Cortex of kidney (tissue), 1 donor: ENCODE measurements at places on chromosomes 5 and 9.

DNA sequence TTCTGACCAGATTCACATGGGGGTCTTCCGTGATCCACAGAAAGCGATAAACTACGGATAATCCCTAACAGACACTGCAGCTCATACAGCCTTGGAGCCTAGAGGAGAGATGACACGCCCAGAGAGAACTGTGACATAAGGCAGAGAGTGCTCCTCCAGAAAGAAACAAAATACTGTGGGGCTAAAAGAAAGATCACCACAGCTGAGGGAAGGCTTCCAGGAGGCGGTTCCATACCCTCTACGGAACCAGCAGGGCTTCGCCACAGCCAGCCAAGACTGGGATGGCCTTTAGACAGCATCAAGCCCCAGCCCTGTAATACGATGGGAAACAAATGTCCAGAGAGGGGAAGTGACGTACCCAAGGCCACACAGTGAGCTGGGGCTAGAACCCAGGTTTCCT is 19.3 kb downstream of the GPX3 start:
- no peak for DNase-seq

DNA sequence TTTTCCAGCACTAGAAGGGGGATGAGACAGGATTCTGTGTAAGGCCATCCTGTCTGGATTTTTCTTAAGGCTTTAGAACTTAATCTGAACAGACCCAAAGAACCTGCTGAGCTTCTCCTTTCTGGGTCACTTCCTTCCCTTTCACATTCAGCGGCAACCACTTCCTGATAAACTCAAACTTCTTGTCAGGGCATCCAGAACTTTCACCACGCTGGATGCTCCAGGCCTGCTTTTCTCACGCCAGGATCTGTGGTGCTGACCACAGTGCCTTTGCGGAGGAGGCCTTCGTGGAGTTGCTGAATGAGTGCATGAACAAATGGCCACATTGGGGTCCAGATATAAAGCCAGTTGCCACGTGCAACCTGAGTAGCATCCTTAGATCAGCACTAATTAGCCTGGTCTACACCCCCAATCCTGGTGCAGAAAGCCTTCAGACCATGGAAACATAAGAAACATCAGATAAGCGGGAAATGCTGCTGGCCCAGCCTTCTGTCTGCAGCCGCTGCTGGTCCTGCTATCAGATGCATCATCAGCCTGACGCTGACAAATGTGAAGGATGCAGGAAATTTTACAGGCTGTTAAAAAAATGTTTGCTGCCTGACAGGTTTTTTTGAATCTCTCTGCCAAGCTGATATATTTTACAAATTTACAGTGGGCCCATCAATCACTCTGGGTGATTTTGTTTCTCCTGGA is 75.3 kb upstream of the BARHL1 start:
- DNase-seq: no peak

DNA sequence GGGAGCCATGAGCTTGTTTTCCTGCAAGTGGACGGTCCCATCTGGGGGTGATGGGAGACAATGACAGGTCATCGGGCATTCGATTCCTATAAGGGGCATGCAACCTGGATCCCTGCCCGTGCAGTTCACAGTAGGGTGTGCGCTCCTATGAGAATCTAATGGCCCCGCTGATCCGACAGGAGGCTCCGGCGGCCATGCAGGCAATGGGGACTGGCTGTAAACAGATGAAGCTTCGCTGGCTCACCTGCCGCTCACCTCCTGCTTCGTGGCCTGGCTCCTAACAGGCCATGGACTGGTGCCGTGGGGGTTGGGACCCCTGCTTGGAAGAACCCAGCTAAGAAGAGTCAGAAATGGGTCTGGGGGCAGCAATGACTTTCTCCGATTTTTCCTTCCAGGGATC is 21.0 kb downstream of the PAEP start:
- DNase-seq: no peak

GRCh38 chr5:141973871-141974595 is 5.1 kb downstream of the RNF14 start:
- no peak for DNase-seq

GRCh38 chr9:96087669-96088299 is 212.3 kb downstream of the ERCC6L2 start:
- DNase-seq: no peak

DNA sequence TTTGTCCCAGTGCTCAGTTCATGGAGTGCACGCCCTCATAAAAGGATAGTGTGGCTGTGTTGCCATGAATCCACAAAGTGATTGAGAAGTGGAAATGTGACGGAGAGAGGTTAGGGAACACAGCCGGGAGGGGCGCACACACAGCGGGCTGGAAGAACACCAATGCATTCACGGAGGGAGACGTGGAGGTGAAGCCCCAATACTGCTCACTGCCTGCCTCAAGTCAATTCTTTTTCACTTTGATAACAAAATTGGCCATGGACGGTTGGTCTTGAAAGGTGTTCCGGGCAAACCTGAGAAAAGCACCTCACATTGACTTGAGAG is 424.1 kb downstream of the MED10 start:
- no peak for DNase-seq

DNA sequence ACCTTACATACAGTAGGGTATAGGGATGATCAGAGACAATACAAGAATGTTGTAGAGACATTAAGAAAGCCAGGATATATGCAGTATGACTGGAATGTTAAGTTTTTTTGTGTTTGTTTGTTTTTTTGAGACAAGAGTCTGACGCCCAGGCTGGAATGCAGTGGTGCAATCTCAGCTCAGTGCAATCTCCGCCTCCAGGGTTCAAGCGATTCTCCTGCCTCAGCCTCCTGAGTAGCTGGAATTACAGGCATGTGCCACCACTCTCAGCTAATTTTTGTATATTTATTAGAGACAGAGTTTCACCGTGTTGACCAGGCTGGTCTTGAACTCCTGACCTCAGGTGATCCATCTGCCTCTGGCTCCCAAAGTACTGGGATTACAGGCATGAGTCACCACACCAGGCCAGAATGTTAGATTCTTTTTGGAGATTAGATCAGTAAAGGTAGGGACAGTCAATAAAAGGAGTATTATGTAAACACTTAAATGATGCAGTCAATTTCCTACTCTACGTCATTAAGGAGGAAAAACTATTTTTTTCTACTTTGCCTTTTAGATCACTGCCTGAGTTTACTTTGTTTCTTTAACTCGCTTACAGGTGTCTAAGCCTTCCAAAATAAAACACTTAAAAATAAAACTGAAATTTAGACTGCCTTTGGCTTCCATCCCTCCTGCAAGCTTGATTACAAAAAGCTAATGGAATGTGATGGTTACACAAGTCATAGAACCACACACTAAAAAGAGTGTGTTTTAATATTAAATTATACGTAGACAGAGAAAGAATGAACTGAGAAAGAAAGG is 6.8 kb upstream of the HNRNPA0 start:
- no peak for DNase-seq

- no peak for DNase-seq
Observed at GRCh38 chr9:95952471-95952870, 77.0 kb downstream of the ERCC6L2 start.

DNA sequence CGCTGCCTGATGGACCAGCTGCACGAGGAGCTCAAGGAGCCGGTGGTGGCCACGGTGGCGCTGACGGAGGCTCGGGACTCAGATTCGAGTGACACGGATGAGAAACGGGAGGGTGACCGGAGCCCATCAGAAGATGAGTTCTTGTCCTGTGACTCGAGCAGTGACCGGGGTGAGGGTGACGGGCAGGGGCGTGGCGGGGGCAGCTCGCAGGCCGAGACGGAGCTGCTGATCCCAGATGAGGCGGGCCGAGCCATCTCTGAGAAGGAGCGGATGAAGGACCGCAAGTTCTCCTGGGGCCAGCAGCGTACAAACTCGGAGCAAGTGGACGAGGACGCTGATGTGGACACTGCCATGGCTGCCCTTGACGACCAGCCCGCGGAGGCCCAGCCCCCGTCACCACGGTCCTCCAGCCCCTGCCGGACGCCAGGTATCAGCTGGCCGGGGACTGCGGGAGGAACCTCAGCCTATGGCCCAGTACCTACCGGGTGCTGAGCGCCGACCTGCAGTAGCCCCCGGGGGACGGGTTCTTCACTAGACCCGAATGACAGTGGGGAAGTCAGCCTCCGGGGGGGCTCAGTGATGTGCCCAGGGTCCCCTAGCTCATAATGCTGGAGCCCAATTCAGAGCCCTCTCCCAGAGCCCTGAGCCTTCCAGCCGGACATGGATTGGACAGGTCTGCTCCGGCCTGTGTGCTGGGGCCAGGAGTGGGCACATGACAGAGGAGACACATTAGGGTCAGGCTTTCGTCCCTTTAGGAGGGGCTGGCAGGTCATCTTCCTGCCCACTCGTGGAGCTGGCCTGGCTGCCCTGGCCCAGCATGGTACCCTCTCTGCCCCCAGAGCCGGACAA is 33.0 kb downstream of the USP20 start:
- no peak for DNase-seq

DNA sequence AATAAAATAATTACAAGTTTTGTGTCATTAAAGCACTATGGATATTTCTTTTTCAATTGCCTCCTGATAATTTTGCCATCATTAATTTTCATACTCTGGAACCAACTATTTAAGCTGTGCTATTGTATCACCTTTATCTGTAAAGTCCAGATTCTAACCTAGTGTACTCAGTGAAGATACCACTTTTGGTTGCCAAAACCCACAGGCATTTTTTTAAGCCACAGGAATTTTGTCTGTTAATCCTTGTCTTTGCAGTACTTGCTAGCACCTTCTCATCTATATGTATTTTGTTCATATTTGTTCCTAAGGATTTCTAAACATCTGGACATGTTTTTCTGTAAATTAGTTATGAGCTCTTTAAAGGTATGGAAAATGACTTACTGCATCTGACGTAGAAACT is 481.4 kb upstream of the DAB2 start:
- DNase-seq: no peak

DNA sequence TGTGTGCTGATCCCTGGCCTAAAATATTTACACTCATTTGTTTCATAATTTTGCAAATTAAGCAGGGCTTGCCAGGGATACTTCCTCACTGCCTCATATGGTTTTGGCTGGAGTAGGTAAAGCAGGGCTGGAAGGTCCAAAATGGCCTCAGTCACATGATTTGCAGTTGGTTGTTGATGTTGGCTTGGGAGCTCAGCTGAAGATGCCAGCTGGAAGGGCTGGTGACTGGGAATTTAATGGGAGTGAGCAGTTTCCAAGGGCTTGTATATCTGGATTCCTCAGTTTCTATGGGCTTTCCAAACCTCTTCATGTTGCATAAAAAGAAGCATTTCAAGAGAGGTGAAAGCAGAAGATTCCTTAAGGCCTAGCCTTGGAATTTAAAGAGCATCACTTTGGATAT is 729.3 kb downstream of the CDH18 start:
- no peak for DNase-seq

DNA sequence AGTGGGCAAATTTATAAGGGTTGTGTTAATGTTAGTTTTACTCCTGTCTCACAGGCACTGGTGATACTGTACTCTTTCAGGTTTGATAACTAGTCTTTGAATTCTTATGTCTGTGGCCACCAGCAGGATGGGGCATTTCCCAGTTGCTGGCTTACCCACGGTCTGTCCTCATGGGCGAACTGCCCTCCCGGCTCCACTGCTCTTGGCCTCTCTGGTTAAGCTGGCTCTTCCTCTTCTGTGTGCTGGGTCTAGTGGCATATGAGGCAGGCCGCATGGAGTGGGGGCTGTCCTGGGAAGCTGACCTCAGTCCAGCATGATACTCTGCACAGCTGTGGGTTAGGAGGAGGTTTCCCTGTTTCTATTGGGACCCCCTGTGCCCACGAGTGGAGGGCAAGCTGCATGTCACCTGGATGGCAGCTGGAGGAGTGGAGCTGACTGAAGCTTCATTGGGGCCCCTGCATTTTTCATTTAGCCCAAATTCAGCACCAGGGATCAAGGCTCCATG is 19.5 kb downstream of the PHF2 start:
- DNase-seq: no peak

DNA sequence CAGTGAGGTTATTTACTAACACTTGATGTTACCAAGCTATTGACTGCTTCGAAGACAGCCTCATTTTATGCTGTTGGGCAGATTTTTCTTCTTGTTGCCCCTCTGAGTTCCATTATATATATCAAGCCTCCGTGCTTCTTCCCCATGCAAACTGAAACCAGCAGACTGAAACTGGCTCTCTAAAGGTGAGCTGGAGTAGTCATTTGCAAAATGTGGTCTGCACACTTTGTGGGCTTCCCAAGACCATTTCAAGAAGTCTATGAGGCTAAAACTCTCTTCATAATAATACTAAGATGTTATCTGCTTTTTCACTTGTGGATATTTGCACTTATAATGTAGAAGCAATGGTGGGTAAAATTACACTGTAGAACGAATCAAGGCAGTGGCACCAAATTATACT is 13.9 kb downstream of the SLC36A1 start:
- no peak for DNase-seq

DNA sequence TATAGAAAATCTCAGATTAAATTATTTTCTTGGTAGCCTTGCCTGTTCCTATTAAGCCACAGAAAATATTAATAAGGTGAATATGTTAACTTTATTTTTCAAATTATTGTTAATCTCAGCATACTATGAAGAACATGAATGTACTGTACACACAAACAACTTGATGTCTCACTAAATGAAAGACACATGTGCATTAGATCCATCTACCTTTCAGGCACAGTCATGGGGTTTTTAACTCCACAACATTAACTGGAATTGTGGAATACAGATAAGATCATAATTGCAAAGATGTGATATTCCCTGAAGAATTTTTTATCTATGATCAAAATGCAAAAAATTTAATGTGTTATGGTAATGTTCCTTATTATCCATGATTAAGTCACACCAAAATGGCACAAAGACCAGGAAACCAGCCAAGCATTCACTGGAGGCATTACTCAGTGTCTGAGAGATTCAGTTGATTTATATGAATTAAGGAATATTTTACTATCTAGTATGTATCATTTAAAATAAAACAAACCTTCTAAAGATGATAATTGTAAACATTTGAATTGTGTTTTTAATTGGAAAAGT is 150.0 kb upstream of the VCAN start:
- DNase-seq: no peak

DNA sequence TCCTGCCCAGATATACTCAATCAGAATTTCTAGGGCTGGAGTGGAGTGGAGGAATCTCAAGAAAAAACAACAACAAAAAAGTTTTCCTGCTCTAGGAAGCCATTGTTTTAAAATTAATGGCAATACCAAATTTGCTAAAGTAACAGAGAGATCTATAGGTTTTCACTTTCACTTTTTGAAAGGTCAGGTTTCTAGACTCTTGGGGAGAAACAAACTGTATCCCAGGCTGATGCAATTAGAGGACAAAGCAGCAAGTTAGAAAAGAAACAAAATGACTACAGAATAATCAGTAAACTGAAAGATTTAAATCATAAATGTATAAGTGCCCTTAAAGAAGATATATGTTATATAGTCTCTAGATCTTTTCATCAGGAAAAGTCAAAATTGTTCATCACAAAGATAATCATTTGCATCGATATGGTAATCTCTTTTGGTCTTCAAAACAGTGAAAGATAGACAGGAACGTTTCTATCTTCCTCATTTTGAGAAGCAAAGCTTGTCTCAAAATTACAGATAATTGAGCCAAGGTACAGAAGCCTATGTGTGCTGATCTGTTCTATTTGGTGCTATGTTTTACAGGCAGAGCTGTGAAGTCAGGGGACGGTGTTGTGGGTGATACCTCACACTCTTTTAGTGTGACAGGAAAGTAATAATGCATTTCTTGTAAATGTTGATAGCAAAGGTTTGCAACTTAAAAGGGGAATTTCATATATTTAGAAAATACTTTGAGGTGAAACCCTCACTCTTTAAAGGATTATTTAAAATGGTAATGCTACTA is 1746.6 kb upstream of the C9orf72 start:
- no peak for DNase-seq
